ENCODE measurements at places on chromosomes 12 and 14. TPM values are rescaled to one million over a fixed set of nuclear protein-coding genes. Genes with fewer than 3 reads are reported as not detected.
A peak's percentile ranks its signal among the peaks of the same experiment; 100 is the strongest.

STX2 gene
- 3.6 TPM for polyA plus RNA-seq

MANSC4 gene
- polyA plus RNA-seq, result not detected

GRCh38 chr14:61891810-61892209, 129.6 kb downstream of the SNAPC1 start:
- no peak overlapping the region for H3K27ac ChIP-seq
- no peak overlapping the region for H3K4me3 ChIP-seq
- no peak for DNase-seq
- no peaks in the 10 kb centered on the region for H3K36me3 ChIP-seq
- H3K27me3 ChIP-seq, result no peaks in the 10 kb centered on the region

- no peaks in the 10 kb centered on the region for H3K27me3 ChIP-seq
- H3K36me3 ChIP-seq, result no peaks in the 10 kb centered on the region
- DNase-seq, result no peak
- peaks cover 54% of the 10 kb centered on the region for H3K4me1 ChIP-seq
- peak overlapping the region; percentile 7 for H3K27ac ChIP-seq
- peak overlapping the region; percentile 82 for H3K4me3 ChIP-seq
These were observed 9.8 kb upstream of the KRT73 start for GRCh38 chr12:52628111-52628507.

DNA sequence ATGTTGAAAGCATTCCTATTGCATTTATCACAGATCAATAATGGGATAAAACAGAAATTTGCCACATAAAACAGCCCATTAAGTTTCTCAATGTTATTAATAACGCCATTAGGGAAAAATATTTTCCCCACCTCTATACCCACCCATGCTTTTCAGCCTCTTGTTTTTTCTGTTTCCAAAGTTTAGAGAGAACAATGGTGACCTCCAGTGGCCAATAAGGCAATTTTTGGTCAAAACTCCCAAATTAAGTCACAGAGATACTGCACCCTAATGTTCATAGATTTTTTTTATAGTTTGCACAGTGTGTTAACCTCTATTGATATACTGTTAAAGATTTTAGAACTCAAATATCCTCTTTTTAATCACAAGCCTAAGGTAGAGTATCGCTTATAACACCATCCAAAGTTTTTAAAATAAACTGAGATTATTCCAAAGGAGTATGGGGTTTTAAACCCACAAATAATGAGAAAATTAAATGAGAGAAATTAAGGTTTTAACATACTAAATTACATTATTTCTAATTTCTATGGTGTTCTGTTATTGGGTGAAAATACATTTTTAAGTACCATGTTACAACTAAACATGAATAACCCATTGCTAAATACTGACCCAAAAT, 184.7 kb upstream of the DCN start:
- H3K27me3 ChIP-seq, result peaks cover 4% of the 10 kb centered on the region
- H3K4me1 ChIP-seq, result peaks cover 19% of the 10 kb centered on the region
- no peaks in the 10 kb centered on the region for H3K36me3 ChIP-seq
- no peak overlapping the region for H3K4me3 ChIP-seq

- DNase-seq, result no peak
- H3K4me3 ChIP-seq, result no peak overlapping the region
- no peaks in the 10 kb centered on the region for H3K36me3 ChIP-seq
- H3K27me3 ChIP-seq, result peaks cover 5% of the 10 kb centered on the region
- H3K4me1 ChIP-seq, result peaks cover 29% of the 10 kb centered on the region
These were observed 5.5 kb upstream of the SELPLG start for GRCh38 chr12:108638997-108639822.

DNA sequence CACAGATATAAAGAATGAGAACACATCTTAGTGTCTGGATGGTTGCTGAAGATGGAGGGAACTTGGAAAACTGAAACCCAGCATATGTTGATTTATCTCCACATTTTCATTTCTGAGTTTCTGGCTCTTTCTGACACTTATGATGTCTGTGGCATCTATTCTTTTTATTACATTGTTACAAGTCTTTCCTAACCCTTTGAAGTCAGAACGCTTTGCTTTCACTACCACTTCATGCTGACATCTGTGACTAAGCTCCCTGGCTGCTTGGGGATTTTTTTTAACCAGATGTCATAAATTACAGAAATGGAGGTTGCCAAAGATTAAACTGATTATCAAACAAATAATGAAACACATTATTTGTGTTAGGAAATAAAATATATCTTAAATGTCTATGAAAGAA, 188.7 kb downstream of the KITLG start:
- no peak overlapping the region for H3K4me3 ChIP-seq
- no peaks in the 10 kb centered on the region for H3K4me1 ChIP-seq
- no peaks in the 10 kb centered on the region for H3K27me3 ChIP-seq
- DNase-seq, result no peak

GRCh38 chr14:73718418-73719251, 4.5 kb upstream of the PNMA1 start:
- peaks cover 4% of the 10 kb centered on the region for H3K36me3 ChIP-seq
- no peak for DNase-seq
- no peak overlapping the region for H3K27ac ChIP-seq
- peaks cover 2% of the 10 kb centered on the region for H3K4me1 ChIP-seq
- H3K4me3 ChIP-seq, result no peak overlapping the region

GRCh38 chr14:67461341-67461985, 27.1 kb downstream of the TMEM229B start:
- no peak overlapping the region for H3K27ac ChIP-seq
- H3K4me3 ChIP-seq, result no peak overlapping the region
- peaks cover 12% of the 10 kb centered on the region for H3K4me1 ChIP-seq
- H3K27me3 ChIP-seq, result peaks cover 6% of the 10 kb centered on the region
- no peak for DNase-seq

DNA sequence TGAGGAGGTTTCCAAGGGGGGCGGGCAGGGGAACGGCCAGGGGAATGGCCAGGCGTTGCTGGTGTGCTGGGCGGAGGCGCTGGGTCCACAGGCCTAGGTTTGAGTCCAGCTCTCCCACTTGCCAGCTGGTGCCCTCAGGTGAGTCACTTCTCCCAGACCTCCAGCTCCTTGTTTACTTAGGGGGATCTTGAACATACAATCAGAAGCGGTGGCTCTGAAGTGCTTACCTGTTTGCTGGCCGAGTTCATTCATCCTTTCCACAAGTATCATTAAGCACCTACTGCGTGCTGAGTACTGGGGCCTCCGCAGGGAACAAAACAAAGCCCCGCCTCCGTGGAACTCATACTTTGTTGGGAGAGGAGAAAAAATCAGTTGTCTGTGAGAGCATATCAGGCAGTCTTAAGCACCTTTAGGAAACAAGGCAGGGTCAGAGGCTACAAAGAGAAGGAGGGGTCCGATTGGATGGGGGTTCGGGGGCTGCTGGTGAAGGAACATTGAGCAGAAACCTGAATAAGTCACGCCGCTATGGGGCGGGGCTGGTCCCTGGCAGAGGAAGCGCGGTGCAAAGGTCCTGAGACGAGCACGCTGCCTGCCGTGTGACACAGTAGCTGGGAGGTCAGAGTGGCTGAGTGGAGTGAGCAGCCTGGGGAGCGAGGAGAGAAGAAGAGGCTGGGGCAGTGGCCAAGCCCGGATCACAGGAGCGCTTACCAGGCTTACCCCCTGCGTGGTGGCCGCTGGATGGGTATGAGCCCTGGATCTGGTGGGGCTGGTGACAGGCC, 15.1 kb downstream of the MVK start:
- H3K4me3 ChIP-seq, result no peak overlapping the region
- no peak for DNase-seq
- peak overlapping the region; percentile 12 for H3K27ac ChIP-seq
- H3K27me3 ChIP-seq, result no peaks in the 10 kb centered on the region
- H3K36me3 ChIP-seq, result peaks cover 26% of the 10 kb centered on the region

DNA sequence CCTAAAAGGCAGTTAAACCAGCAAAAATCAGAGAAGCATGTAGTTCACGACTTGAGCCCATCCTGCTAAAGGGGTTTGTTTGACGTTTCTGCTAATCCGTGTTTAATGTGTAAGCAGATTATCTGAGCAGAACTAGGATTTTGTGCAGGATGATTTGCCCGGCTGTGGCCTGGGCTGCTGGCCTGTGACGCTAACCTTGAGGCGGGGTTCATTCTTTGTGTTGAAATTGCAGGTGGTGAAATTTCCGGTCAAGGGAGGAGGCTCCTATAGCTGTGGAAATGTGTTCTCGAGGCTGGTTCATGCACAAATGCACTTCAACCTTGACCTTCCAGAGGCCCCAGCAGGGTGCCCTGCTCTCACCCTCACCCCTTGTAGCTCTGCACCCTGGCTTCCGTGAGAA, 63.7 kb downstream of the SLC24A4 start:
- H3K27me3 ChIP-seq, result no peaks in the 10 kb centered on the region
- H3K36me3 ChIP-seq, result no peaks in the 10 kb centered on the region
- H3K4me3 ChIP-seq, result no peak overlapping the region

DNA sequence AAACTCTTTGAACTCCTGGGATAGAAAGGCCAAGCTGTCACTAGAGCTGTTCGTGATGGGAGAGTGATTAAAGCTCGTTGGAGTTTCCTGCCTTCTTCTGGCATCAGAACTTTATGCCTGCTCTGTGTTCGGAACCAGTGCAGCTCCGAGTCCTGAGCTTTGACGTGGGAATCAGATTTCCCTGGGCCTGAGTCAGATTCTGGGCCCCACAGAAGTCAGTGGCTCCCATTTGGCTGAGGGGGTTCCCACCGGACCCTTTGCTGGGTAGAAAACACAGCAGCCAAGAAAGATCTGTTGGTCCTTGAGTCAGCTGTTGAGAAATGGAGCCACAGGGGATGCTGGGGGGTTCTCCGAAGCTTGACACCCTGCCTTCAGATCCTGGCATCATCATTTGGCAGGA, 238.0 kb downstream of the CHST11 start:
- no peak for DNase-seq
- H3K4me1 ChIP-seq, result peaks cover 97% of the 10 kb centered on the region
- peaks cover 23% of the 10 kb centered on the region for H3K27me3 ChIP-seq
- H3K4me3 ChIP-seq, result peak overlapping the region; percentile 74
- no peak overlapping the region for H3K27ac ChIP-seq

DNA sequence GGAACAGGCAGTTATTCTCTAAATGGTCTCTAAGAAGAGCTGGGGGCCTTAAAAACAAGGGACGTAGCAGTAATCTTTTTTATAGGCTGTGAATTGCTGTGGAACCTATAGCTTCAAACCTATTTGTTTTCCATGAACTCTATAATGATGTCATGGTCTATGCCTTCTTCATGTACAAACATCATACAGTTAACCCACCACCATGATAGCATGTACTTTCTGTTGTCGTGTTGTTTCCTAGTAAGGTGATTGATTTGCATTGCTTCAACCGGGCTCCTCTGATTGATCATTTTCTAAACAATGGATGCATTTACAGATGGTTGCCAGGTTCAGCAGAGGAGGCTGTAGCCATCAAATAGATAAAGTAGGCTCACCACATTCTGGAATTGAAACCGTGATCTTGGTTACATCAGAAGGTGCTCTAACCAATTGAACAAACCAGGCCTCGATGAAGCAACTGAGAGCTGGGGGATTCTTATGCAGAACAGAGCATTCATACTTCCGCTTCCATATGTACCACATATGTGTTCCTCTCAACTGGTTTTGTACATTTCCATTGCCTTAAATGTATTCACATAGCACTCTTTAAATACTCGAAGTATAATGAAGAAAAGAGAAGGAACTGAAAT, 25.6 kb upstream of the PCNX1 start:
- H3K27ac ChIP-seq, result no peak overlapping the region
- H3K4me1 ChIP-seq, result peaks cover 45% of the 10 kb centered on the region
- no peaks in the 10 kb centered on the region for H3K36me3 ChIP-seq
